ENCODE measurements at places on chromosomes 6 and 20.

DNA sequence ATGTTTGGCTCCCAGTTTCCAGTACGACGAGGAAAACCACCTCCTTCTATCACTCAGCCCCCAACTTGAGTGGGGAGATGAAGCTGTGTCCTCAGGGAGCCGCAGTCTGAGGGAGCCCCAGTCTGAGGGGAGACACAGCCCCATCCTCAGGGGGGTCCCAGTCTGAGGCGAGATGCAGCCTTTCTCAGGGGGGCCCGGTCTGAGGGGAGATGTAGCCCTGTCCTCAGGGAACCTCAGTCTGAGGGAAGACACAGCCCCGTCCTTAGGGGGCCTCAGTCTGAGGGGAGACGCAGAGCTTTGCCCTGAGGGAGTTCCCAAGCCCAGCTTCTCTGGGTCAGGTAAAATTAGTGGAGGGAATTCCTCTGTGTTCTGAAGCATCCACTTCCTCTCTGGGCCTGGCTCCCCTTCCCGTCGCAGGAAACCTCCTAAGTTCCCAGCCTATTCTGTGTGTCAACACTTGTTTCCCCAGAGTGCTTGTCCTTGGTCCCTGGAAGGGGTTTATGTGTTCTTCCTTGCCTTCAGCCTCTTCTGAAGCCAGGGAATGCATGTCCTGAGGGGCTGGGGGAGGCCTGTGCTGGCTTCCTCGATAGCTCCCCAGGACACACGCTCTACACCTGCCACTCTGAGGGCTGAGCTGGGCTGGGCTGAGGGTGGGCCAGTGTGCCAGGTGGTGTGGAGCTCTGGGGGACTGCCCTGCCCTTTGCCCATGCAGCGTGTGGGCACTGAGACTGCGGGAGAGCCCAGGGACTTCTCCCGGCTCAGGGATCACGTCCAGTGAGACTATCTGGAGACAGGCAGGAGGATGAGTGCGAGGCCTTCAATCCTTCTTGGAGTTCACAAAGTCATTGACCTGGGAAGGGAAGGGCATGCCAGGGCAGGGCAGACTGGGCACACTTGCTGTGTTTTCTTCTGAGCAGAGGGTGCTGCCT lies 55.4 kb downstream of the VEGFA start:
- no peak for DNase-seq

GRCh38 chr6:119444642-119445557 lies 95.3 kb upstream of the MAN1A1 start:
- no peak for DNase-seq

DNA sequence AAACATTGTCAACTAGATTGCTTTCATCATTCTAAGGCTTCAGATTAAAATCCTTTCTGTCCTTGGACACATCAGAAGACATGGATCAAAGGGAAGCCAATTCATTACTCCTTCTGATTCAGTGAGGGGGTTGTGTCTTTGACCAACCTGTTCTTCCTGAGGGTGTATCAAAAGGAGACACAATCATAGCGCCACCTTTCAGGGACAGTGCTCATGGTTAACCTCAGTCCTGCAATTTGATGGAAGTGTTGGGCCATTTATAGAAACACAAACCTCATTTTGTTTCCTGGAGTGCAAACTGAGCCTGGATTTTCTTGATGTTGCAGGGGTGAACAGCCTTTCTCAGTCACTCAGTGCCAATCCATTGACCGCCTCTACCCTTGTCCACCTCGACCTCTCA lies 163.9 kb upstream of the SCGN start:
- no peak for DNase-seq

GRCh38 chr6:116884530-116884929 lies 7.5 kb downstream of the RFX6 start:
- no peak for DNase-seq

GRCh38 chr6:3325210-3325609 lies 66.5 kb downstream of the PSMG4 start:
- DNase-seq = no peak

GRCh38 chr6:104227508-104227907 lies 632.2 kb downstream of the HACE1 start:
- DNase-seq = no peak

DNA sequence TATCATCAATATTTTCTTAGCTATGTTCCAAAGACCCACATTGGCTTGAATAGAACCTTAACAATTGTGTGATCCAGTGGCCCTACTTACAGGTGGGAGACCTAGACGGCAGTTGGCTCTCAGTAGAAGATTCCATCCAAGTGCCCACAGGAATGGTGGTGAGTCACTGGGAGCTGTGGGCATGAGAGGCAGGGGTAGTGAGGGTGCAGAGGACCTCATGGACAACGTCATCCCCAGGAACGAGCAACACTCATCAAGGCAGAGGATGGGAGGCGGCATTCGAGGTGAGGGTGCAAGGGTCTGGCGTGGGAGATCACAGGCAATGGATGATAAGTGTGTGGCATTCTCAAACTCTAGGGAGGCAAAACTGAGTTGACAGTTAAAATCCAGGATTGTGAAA lies 17.5 kb upstream of the SPO11 start:
- no peak for DNase-seq

- DNase-seq = no peak
Observed at GRCh38 chr6:160999516-160999915, 7.9 kb downstream of the MAP3K4 start.

GRCh38 chr6:161844804-161845203 lies 570.9 kb upstream of the AGPAT4 start:
- DNase-seq = no peak

DNA sequence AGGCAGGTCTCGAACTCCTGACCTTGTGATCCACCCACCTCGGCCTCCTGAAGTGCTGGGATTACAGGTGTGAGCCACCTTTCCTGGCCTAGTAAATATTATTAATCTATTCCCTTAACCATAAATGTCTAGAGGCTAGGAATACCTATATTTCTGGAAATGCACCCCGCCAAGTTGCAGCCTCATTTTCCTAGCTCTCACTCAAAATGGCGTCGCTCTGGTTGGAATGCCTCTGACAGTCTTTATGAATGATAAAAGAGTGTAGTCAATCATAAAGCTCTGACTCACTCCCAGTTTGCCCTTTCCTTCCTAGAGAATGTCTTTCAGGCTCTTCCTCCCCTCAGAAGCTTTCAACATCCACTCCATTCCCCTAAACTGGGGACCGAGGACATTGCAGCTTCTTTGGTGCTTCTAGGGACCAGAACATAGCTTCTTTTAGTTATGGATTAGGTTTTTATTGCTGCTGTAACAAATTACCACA lies 14.1 kb upstream of the TRIM26 start:
- DNase-seq = no peak

- no peak for DNase-seq
Observed at GRCh38 chr20:11608736-11609135, 309.0 kb upstream of the BTBD3 start.

GRCh38 chr20:39899881-39900280 lies 789.2 kb downstream of the MAFB start:
- no peak for DNase-seq

- DNase-seq = no peak
Observed at GRCh38 chr6:157881342-157881741, 58.3 kb downstream of the SNX9 start.

DNA sequence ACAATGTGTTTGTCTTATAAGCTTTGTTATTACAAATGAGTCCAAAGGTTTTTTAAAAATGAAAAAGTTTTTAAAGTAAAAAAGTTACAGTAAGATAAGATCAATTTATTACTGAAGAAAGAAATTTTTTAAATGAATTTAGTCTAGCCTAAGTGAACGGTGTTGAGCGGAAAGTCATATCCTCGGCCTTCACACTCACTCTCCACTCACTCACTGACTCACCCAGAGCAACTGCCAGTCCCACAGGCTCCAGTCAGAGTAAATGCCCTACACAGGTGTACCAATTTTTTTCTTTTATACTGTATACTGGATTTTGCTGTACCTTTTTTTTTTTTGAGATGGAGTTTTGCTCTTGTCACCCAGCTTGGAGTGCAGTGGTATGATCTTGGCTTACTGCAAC lies 42.7 kb upstream of the AGPAT4 start:
- no peak for DNase-seq

DNA sequence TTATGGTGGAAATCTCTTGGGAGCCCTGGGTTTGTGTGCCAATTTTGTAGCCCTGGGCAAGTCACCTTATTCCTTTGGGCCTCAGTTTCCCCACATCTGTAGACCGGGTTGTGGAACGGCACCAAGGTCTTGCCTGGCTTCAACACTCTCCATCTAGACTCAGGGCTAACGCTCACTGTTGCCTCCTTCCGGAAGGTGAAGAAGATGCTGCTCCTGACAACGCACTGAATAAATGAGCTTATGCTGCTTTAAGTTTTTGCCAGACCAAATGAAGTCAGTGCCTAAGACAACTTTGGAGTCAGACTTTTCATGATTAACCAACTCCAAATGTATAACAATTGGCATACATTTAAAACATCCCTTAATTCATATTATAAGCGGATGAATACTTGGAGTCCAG lies 53.1 kb downstream of the PSMG4 start:
- no peak for DNase-seq

DNA sequence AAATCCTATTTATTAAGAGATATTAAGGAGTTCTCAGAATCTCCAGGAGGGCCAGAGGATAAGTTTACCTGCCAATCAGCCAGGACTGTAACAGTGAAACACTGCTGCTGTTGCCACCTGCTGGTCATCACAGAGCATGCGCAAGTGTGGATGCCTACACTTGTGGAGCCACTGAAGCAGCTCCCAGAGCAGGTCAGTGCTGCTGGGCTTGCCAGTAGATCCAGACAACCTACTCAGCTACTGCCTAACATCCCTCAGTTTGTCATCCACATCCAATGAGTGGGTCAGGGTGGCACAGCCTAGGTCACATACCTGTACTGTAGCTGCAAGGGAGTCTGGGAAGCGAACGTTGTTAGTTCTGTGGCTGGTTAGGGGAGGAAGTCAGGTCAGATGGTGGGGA lies 18.3 kb upstream of the NHSL1 start:
- peak; percentile 66 for DNase-seq

- DNase-seq = no peak
Observed at GRCh38 chr20:43916881-43917371, 2.3 kb downstream of the TOX2 start.

- no peak for DNase-seq
Observed at GRCh38 chr6:68642977-68643376, 7.9 kb downstream of the ADGRB3 start.

DNA sequence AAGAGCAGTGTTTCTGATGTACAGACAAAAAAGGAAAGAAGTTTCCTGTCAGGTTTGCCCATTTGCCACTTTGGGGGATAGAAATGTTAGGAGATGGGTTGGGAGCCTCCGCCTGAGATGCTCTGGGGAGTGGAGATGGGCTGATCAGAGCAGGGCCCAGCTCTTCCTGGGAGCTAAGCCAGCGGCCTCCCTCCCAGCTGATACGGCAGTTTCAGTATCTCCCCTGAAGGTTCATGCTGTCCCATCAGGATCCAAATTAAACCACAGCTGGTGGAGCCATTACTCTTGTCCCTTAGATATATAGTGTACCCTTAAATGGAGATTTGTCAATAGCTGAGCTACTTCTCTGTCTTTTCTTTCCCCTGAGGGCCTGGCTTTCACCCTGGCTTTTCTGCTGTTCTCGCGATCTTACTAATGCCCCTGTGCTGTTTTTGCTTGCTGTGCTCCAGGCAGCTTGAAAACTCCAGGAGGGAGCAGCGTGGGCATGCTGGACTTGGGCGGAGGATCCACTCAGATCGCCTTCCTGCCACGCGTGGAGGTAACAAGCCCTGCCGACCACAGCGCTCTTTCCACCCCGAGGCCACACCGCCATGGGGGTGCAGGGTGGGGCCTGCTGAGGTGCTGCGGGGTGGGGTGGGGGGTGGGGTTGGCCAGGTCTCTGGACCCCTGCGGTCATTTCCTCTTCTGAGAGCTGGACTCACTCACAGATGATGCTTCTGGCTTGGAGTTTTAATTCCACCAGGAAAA lies 20.9 kb downstream of the ENTPD6 start:
- DNase-seq = no peak

GRCh38 chr6:105320271-105320670 lies 82.6 kb downstream of the PREP start:
- DNase-seq = no peak

DNA sequence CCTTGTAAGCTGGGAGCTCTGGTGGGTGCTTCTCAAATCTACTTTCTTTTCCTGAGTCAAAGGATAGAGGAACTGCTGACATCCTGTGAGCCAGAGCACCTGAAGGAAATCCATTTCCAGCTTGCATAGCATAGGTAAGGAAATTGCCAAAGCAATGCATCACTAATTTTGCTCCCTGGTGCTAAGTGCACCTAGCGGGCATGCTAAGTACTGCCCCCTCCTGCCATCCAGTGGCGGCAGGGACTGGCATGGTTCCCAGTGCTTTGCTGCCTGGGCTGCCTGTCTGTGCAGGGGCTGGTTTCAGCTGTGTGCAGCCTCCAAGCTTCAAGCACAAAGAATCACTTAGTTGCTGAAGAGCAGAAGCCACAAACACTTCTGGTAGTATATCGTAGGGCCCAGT lies 63.9 kb downstream of the FARS2 start:
- no peak for DNase-seq

- DNase-seq = no peak
Observed at GRCh38 chr6:161050134-161050765, 58.7 kb downstream of the MAP3K4 start.

DNA sequence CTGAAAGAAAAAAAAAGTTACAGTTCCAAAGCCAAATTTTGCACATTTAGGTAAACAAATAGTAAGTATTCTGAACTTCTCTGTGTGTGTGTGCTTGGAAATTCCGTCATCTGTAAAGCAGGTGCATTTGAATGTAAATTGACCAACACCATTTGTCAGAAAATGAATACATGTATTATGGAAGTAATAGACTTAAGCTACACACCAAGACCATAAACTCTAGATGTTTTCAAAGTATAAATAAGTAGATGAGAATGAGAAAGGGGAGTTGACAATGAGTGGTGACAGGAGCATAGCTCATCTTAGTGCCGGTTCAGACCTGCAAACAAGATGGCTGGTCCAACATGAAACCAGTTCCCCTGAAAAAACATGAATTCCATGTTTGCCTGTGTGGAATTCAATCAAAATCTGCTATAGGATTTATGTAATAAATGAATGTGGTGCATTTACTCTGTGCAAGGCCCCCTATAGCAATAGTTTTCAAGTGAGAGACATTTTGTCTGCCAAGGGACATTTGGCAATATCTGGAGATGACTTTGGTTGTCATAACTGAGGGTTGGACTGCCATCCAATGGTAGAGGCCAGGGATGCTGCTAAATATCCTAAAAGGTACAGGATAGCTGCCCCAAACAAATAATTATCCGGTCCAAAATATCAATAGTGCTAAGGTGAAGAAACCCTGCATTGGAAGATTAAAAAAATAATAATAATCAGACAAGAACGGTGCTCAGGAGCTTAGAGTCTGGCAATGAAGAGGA lies 11.0 kb upstream of the FILIP1 start:
- DNase-seq = no peak

GRCh38 chr6:34332251-34333198 lies 59.9 kb downstream of the NUDT3 start:
- no peak for DNase-seq

DNA sequence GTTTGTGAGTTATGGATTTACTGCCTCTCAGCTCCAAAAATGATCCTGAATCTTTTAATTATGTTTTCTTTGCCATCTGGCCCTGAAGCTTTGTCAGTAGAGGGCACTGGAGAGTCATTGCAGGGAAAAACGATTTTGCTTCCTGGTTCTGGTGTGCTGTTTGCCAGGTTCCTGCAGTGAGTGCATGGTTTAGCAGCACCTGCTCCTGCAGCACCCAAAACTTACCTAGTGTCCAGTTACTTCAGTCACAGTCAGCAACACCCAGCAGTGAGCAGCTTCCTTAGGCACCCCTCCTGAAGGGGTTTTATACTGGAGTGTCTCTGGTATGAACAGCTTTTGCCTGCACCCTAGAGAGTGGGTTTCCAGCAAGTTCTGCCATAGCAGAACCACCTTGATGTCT lies 6.0 kb upstream of the TRIM26 start:
- DNase-seq = peak; percentile 53

GRCh38 chr20:50054626-50055511 lies 58.1 kb downstream of the UBE2V1 start:
- no peak for DNase-seq

- DNase-seq = no peak
Observed at GRCh38 chr6:112839525-112839961, 492.4 kb downstream of the RFPL4B start.

All from stimulated activated CD8-positive, alpha-beta memory T cell treated with anti-CD3 and anti-CD28 coated beads, Interleukin-4, amount 100 ng/mL, for 48 hours (primary cell).